ENCODE measurements at places on chromosomes 5 and 9.

GRCh38 chr9:115514454-115514853 lies 396.5 kb upstream of the TNC start:
- no peak overlapping the region for H3K27ac ChIP-seq
- no peaks in the 10 kb centered on the region for H3K4me1 ChIP-seq
- no peaks in the 10 kb centered on the region for H3K27me3 ChIP-seq
- no peaks in the 10 kb centered on the region for H3K36me3 ChIP-seq

DNA sequence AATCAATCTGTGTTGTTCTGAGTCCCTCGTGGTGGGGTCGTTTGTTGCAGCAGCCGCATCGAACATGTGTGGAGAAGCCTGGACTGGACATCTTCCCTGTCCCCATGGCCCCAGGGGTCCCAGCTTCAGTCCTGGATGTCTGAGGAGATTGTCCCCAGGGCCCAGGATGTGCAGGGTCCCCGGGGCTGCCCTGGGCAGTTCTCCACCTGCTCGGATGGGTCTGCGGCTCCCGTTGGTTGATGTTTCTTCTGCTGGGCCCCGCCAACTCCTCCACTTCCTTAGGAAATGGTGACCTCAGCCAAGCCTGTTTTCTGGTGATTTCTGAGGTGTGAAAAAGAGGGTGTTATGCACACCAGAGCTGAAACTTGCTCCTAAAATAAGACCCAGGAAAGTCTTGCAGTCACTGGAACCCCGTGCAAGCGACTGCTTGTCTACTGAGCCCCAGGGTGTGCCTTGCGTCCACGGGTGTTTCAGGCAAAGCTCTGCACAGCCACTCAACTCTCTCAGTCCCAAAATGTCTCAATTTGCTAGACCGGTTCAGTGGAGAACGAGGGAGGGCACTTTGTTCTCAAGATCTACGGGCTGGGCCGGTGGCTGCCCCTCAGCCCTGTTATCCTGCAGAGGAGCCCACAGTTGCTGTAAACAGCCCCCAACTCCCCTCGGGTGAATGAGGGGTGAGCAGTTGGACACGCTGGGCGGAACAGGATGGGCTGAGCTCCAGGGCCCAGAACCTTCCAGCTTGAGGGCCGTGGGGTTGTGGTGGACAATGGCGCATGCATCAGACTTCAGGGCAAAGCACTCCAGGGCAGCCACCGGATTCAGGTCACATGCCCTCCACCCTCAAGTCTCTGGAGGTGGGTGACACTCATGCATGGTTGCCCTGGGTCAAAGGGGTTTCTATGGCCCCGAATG lies 66.7 kb upstream of the OLFM1 start:
- H3K27ac ChIP-seq: no peak overlapping the region
- DNase-seq: no peak
- no peaks in the 10 kb centered on the region for H3K36me3 ChIP-seq
- peaks cover 79% of the 10 kb centered on the region for H3K27me3 ChIP-seq
- H3K4me3 ChIP-seq: no peak overlapping the region
- H3K4me1 ChIP-seq: no peaks in the 10 kb centered on the region

- H3K36me3 ChIP-seq: peaks cover 9% of the 10 kb centered on the region
- no peaks in the 10 kb centered on the region for H3K27me3 ChIP-seq
- peak overlapping the region; percentile 5 for H3K4me3 ChIP-seq
- peak; percentile 66 for DNase-seq
- H3K4me1 ChIP-seq: peaks cover 42% of the 10 kb centered on the region
These were observed 50.1 kb upstream of the RETREG1 start for GRCh38 chr5:16666883-16667398.

DNA sequence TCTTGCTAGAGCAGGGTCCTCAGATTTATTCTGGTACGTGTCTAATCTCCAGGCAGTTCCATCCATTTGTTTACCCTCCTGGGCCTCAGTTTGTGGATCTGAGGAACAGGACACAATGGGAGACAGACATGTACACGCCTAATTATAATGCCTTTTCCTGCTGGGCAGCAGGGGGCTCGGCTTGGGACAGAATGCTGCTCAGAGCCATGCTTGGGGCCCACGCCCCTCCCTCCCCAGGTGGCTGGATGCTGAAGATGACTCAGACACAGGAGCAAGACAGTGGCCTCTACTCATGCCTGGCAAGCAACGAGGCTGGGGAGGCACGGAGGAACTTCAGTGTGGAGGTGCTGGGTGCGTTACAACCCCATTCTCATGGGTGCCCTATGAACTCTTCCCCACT lies 72.7 kb upstream of the ASS1 start:
- no peak overlapping the region for H3K4me3 ChIP-seq
- H3K27ac ChIP-seq: no peak overlapping the region
- no peaks in the 10 kb centered on the region for H3K36me3 ChIP-seq
- no peaks in the 10 kb centered on the region for H3K4me1 ChIP-seq
- DNase-seq: no peak
